NCI-H2081 treated with DMSO at 0.1 percent for 48 hours (cell line): ENCODE measurements at places on chromosomes 5 and 9.

GRCh38 chr5:69528609-69529008 lies 31.4 kb upstream of the GTF2H2C start:
- no peak for DNase-seq

- DNase-seq, result no peak
Observed at GRCh38 chr5:73732045-73732444, 106.0 kb downstream of the ARHGEF28 start.

GRCh38 chr9:138073408-138073807 lies 195.8 kb downstream of the CACNA1B start:
- no peak for DNase-seq

GRCh38 chr5:141326088-141326854 lies 4.0 kb upstream of the PCDHGA1 start:
- DNase-seq, result peak; percentile 48

DNA sequence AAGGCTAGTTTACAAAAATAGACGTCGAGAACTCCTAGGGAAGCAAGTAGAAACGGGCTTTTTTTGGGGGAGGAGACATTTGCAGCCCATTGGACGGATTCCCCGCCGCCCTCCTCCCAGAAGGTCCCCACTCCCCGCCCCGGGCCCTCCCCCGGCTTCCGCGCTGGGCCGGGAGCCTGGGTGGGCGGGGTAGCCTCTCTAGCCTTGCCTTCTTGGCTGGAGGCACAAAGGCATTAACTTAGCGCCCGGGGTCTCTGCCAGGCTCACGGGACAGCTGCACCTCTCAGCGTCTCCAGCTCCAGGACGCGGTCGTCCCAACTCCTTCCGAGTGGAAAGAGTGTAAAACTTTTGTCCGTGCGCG lies at the start of gene DMRTA1:
TSS of gene DMRTA1 (plus strand) at position 236 of the 361 bp plus-strand sequence. CDS start 242 bp downstream, outside the sequence.
- peak; percentile 51 for DNase-seq

DNA sequence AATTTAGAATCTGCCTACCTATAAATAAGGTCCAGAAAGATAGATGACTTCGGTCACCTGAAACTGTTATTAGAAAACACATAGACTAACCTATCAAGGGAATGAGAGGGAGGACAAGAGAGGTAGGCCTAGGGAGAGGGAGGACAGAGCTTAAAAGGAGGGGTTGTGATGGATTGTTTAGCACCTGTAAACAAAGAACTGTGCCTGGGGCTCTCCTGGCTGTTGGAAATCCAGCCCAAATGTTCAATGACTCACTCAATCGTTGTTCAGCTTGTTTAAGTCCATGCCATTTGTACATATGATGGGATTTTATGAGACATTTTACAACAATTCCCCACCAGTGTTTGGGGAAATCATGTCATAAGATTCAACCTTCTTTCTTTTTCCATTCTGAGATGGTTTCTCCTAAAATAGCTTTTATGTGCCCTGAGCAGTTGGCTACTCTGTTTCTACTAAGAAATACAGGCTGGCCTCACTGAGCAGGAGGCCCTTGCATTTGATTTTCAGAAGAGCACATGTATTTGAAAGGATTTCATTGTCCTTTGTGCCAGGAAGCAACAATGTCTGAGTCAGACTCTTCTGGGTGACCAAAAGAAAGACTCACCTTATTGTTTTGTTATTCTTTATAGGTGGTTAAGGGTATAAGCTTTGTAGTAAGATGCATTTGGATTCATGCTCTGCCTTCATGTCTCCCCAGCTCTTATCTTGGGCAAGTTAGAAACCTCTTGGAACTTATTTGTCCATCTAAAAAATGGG lies 48.2 kb upstream of the GPR151 start:
- DNase-seq, result no peak

DNA sequence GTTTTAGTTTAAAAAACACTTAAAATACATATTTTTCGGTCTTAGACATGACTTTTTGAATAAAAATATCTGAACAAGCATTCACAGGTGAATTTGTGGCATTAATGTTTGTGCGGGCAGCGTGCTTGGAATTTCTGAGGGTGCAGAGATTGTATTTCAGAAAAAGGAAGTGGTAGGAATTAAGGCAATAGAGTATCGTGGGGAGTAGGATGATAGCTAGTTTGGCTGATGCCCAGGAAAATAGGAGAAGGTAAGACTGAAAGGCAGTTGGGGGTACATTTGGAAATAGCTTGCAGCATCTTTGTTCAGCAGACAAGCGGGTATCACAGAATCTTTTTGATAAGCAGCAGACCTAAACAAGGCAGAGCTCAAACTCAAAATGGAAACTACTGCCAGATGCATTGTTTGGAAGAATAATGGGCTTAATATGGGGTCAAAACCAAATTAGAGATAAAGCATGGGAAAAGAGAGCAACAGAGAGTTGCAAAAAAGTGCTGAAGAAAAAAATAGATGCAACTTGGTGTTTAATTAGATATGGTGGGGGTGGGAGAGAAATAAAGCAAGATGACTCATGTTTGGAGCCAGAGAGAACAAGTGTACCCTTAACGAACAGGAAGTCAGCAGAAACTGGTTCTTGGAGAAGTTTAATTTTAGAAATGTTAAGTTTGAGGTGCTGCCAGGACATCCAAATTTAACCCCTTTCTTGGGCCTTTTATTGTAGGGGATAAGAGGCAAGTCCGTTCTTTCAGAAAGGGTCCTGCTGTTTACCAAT lies 85.7 kb upstream of the ARRDC3 start:
- DNase-seq, result no peak

DNA sequence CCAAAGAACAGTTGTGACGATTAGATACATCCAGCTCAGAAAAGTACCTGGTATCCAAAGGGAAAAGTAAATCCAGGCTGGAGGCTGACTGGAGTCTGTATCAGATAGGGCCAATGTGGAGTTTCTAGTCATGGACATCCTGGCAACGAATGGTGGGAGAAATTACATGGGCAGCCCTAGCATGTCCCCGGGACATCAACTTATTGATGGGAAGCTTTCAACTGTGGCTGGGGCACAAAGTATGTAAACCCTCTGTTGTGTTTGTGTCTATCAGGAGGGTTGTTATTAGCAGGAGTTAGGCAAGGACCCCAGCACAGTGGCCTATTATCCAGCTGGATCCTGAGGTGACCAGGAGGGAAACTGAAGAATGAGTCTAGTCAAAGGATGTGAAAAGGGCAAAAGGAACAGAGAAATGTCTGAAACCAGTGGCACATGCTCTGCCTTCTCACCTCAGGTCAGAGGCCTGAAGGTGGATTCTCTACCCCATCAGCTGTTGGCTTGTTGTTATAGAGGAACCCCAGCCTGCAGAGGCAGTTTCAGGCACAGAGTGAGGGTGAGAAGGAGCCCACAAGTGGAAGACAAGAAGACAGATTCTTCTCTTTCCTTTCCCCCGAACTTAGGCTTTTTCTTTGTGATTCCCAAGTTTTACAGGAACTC lies 19.9 kb downstream of the IFNW1 start:
- no peak for DNase-seq

DNA sequence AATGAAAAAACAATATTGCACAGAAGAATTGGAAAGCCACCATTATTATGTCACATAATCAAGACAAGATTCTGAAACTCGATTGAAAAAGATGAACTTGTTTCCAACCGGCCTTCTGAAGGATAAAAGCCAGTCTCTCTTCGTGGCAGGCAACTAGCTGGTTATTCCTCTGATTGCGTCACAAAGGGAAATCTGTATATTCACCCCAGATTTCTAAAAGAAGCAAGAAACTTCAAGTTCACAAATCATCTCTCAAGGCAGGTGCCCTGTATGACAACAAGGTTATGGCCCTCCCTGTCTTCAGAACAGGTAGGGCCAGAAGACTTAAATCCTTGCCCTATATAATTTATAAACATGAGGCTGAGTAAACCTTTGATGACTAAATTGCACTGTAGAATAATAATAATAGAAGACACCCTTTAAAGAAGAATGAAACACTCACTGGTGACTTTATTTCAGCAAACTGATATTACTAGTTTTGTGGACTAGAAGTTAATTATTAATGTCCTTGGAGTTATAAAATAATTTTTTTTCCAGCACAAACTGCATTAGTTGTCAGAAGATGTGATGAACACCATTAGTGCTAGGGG lies 2.9 kb upstream of the KLF4 start:
- DNase-seq, result no peak

DNA sequence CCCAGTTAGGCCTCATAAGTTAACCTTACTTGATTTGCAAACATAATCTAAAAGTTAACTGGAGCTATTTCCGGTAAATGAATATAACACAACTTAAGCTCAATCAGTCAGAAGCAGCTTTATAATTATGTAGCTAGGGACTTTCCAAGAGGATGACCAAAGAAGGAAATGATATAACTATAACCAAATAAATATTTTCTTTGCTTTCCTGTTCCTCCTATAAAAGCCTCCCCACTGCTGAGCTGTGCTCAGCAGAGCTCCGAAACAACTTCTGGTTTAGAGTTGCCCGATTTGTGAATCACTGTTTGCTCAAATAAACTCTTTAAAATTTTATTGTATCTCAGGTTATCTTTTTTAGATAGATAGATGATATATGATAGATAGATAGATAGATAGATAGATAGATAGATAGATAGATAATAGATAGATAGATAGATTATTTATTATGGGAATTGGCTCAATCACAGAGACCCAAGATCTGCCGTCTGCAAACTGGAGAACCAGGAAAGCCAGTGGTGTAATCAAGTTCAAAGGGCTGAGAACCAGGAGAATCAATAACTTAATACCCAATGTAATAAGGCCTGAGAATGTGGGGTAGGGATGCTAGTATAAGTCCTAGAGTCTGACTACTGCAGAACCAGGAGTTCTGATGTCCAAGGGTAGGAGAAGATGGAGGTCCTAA lies 19.3 kb upstream of the TMEM161B start:
- no peak for DNase-seq

DNA sequence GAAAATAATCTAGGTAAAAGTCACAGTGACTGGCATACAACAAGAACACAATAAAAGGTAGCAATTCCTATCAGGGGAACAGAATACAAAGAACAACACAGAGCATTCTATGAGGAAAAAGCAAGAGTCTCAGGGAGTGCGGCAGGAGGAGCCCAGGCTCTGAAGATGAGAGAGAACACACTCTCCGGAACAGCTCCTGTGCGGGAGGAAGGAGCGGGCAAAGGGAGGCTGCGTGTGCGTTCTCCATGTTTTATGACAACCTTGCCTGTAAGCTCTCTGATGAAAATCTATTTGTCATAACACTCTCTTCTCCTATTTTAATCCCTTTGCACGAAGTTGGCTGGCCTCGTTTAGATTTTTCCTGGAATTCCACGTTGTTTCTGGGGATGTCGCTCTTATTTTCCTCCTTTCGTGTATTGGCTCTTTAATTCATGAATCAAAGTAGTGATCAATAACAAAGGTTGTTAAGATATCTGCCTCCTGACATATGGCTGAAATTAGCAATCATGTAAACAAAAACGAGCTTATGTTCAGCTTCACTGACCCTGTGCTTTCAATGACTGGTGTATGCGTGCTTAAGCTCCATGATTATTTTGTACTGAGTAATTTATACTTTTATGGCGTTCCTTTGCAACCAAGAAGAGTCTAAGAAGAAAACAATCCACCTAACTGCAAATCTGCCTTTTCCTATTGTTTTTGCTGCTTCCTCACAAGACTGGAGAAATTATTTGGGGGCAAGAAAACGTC lies 109.5 kb downstream of the MYO10 start:
- no peak for DNase-seq

DNA sequence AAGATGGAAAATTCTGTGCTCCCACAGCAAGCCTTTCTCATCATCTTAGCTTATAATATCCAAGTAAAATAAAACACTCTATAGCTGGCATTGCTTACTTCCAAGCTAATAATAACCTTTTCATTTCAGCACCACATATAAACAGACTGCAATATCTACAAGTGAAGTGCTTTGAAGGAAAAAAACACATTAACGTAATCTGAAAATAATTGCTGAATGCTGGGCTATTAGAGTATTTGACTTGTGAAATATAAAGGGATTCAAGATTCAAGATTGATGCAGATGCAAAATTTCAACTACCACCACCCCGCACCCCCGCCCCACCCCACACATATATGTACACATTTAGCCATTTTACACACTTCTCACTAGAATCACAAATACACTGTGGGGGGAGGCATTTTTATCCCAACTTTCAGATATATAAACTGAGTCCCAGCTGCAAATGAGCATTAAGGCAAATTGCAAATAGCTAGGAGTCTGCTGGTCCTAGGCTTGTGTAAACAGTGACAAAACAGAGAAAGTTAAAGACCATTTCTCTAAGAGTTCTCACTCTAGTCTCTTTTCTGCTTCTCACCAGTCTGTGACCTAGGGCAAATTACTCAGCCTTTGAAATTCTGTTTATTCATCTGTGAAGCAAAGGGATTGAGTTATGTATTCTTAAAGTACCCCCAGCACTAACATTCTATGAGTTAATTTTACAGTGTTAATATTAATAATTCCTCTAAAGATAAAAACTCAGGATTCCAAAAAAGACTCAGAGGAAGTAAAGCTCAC lies 489.4 kb downstream of the PRELID2 start:
- no peak for DNase-seq

DNA sequence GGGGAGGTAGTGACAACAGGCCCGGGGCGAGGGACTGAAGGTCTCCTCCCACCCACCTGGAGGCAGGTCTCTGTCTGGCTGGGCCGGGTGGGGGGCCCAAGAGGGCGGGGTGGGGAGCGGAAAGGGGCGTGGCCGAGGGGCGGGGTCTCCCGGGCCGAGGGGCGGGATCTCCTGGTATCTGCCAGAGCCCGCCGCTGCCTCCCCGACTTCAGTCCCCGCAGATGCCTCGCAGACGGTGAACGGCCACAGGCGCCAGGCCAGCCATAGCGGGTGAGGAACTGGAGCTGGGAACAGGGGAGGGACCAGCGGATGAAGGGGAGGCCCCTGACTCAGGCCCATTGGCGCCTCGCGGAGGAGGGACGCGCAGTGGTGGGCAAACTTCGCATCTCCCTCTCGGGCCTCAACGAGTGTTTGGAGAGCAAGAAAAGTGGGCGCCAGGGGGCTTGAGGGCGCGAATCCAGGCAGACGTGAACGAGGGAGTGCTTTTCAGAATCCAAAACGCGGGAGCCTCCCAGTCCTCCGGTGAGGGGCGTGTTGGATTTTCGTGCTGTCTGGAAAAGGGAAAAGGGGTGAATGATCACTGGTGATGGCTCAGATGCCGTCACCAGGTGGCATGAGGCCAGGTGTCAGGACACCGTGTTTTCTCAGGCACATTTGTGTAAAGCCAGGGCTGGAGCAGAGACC lies at the start of gene ADGRD2:
TSS of gene ADGRD2 (plus strand) at position 211 of the 684 bp plus-strand sequence. CDS start 1,216 bp downstream, outside the sequence.
- no peak for DNase-seq

GRCh38 chr5:154271466-154271865 lies 80.9 kb downstream of the GALNT10 start:
- no peak for DNase-seq

GRCh38 chr5:91178461-91178860 lies 204.7 kb downstream of the ARRDC3 start:
- no peak for DNase-seq

DNA sequence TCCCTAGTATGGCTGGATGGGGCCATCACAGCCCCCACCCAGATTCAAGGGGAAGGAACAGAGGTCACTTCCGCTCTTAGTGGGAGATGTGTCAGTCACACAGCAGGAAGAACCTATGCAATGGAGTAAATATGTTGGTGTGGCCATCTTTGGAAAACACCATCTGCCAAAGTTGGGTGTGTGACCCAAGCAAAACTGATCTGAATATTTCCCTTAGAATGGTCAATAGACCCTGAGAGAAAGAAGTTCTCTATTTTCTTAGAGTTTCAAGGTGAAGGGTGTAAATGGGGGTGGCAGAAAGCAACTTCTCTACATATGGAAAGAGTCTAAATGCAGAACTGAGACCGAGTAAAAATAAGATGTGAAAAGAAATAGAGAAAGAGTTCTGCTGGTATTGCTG lies 212.7 kb downstream of the ESM1 start:
- no peak for DNase-seq

- DNase-seq, result peak; percentile 3
Observed at GRCh38 chr5:148826053-148826738, at the start of gene ADRB2. TSS of gene ADRB2 (plus strand) at chr5:148826611. CDS start at chr5:148826832, 221 bp downstream.
